ENCODE measurements at places on chromosomes 2 and 18. TPM values are rescaled to one million over a fixed set of nuclear protein-coding genes. Genes with fewer than 3 reads are reported as not detected.

DNA sequence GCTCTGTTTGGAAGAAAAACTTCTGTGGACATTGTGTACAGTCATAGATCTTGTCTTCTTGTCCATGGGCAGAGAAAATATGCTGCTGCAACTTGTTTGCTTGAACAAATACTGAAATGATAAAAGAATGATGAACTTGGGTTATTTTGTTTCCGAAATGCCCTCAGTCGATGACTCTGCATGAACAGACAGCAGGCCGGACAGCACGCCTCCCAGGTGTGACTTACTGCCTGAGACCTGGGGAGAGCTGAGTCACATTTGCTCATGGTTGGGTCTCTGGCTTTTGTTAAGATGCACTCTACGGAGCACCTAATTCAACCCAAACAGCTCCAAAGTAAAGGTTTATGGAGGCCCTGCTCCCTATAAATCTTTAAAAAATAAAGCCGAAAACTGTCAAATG, 262.5 kb downstream of the ZNF521 start:
- no peak for DNase-seq

GRCh38 chr2:62309465-62310091, 113.7 kb downstream of the B3GNT2 start:
- DNase-seq: no peak

DNA sequence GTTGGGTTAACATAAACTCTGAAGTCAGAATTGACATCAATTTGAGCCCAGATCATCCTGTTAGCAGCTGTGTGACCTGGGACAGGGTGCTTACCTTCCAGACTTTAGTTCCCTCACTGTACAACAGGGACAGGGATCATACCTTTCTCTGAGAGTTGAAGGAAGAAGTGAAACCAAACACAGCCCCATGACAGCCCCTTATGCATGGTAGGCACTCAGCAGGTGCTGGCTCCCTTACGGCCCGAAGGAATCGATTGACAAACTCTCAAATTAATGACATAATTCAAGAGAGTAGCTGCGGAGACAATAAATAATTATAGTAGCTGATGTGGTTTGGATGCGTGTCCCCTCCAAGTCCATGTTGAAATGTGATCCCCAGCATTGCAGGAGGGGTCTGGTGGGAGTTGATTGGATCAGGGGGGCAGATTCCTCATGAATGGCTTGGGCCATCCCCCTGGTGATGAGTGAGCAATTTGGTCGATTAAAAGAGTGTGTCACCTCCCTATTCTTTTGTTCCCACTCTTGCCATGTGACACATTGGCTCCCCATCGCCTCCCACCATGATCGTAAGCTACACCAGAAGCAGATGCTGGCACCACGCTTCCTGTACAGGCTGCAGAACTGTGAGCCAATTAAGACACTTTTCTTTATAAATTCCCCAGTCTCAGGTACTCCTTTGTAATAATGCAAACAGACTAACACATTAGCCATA, 72.4 kb downstream of the ODC1 start:
- no peak for DNase-seq

DNA sequence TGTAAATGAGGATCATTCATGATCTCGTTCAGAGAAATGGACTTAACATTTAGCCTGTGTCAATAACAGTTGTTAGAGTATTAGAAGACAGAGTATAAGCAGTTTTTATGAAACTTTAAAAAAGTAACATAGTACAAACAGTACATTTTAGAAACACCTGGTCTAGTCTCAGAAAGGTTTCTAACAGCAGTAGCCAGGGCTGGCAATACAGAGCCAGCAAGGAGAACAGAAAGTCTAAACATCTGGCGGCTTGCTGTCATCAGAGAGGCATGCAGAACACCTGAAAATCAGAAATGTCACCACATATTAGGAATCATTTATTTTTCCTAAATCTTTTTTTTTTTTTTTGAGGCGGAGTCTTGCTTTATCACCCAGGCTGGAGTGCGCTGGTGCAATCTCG, 50.1 kb downstream of the RPL31 start:
- no peak for DNase-seq

Gene NOSTRIN
- polyA plus RNA-seq: not detected

DNA sequence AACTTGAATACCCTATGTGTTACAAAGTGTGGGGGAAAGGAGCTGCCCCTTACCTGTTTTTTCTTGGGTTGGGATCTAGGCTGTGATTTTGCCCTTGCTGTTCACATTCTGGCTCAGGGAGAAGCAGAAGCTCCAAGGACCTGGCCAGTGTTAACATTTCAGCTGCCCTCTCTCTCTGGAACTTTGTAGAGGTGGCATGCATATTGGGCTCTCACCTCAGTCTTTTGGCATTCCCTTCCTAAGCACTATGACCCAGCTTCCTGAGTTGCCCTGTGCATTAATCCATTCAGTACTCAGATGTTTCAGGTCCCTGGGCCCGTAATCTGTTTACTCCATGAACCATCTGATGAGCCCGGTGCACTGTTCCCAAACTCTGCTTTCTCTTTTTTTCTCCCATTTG, 12.1 kb downstream of the LCLAT1 start:
- no peak for DNase-seq

DNA sequence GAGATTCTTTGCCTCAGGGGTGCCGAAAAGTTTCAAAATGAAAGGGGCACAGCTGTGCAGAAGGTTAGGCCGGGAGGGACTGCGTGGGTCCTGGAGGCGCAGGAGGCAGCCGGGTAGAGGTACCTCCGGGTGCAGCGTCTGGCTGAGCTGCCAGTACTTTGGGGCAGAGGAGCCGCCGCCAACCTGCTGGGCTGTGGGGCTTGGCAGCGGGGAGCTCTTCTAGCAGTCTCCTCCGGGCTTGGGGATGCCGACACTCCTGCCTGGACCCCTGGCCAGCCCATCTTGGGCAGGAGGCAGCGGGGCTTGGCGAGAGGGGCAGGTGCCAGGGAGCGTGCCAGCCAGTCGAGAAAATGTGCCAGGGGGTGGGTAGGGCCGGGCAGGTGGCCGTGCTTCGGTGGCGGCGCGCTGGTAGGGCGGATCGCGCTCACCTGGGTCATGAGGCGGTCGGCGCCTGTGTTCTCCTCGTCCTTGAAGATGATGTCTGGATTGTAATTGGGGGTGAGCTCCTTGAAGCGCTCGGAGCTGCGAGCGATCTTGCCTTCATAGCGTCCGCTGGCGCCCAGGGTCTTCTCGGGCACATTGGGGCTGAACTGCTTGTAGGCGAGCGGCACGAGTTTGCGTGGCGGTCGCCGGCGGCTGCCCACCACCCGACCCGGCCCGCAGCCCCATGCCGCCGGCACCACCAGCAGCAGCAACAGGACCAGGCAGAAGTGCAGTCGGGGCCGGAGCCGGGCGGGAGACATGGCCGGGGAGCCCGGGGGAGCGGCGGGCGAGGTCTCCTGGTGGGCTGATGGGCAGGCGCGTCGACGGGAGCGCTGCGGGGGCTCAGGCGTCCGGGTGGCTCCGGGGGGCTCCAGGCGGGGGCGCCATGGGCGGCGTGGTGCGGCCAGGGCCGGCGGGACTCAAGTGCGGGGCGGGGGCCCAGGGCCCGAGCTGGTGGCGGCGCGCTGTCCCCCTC, 717 bp downstream of the IHH start:
- no peak for DNase-seq

GRCh38 chr2:158923180-158923594, 45.3 kb upstream of the TANC1 start:
- DNase-seq: no peak

GRCh38 chr2:182101263-182101662, 115.6 kb downstream of the PPP1R1C start:
- no peak for DNase-seq

DNA sequence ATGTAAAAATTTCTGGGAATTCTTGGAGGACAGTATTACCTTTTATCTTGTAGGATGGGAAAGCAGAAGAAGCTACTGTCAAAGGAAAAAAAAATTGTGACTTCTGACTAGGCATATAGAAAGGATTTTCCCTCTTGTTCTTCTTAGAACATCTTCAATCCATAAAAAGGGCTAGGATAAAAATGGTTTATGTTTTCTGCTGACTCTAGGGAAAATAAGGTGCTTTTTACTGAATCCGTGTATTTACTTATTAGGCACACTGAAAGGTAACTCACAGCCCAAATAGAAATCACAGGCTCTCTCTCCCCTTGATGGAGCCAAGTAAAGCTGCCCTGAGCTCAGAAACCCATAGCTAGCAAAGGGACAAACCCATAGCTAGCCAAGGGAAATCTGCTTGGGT, 74.6 kb downstream of the EPAS1 start:
- no peak for DNase-seq

Gene DYSF
- polyA plus RNA-seq: 3.0 TPM

GRCh38 chr2:204670124-204670523, 124.8 kb downstream of the PARD3B start:
- DNase-seq: no peak

DNA sequence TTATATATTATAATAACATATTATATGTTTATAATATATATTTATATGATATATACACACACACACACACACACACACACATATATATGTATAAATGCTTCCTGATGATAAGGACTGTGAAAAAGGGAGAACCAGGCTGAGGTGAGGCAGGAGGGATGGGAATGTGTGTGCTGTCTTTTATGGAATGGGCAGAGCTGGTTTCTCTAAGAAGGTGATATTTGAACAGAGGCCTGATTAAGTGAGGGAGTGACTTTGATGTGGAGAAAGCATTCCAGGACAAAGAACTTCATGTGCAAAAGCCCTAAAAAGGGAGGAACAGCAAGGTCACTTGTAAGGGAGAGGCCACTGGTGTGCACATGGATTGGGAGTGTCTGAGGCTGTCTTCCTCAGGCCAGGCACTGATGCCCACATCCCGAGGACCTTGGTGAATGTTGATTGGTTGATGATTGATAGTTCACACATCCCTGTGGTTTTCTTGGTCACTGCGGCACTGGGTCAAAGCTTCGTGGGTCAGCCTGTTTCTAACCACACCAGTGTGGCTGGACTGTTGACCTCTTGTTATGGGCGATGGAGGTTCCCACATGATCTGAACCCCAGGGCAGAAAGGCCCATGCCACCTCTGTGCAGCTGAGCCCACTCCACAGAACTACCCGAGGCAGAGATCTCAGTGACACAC, 196.9 kb downstream of the MYCN start:
- no peak for DNase-seq

DNA sequence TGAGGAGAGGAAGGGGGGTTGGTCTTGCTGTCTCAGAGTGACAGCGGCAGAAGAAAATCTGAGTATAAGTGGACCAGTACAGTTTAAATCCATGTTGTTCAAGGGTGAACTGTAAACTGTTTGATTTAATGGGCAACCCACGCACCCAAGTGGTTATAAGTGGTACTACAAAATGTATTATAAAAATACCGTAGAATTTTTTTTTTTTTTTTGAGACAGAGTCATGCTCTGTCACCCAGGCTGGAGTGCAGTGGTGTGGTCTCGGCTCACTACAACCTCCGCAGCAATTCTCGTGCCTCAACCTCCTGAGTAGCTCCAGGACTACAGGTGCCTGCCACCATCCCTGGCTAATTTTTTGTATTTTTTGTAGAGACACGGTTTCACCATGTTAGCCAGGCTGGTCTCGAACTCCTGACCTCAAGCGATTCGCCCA, 2.1 kb upstream of the CHCHD5 start:
- no peak for DNase-seq

Gene CCDC68
- not detected for polyA plus RNA-seq

DNA sequence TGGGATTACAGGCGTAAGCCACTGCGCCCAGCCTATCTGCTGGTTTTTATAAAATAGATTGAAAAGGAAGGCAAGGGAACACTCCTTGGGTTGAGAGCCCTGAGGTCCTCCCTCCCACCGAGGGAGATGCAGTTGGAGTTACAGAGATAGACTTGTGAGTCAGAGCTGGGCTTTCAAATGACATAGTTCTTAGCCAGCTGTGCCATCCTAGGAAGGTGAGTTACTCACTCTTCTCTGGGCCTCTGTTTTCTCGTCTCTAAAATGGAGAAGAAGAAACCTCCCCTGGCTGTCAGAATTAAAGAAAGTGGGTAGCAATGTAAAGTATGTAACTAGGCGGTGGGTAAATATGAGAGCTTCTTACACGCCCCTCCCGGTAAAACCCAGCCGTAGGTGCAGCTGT, 2.4 kb downstream of the LRRFIP1 start:
- DNase-seq: no peak

- no peak for DNase-seq
Observed at GRCh38 chr2:150567771-150568301, 80.4 kb upstream of the RND3 start.

GRCh38 chr18:74493689-74494088, 2.5 kb upstream of the CNDP2 start:
- peak; percentile 63 for DNase-seq

GRCh38 chr2:75288760-75289159, 89.4 kb upstream of the TACR1 start:
- no peak for DNase-seq

Gene RELCH
- 7.6 TPM for polyA plus RNA-seq

Gene CFAP65
- 0.23 TPM for polyA plus RNA-seq

DNA sequence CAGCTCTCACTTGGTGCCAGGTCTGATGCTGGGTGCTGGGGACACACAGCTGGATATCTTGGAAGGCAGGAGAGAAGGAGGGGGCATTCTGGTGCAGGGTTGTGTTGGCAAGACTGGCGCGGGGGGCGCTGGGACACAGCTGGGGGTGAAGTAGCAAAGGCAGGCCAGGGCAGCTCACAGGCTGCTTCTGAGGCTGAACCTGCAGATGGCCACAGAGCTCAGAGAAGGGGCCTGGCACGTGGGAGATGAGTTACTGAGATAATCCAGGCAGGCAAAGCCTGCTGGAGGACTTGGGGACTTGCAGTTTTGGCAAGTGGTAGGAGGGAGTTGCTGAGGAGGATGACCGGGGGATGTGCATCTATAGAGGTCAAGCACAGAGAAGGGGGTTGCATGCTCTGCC, 16.2 kb upstream of the DGKD start:
- DNase-seq: no peak

- no peak for DNase-seq
Observed at GRCh38 chr2:178747767-178748166, 59.5 kb downstream of the TTN start.

DNA sequence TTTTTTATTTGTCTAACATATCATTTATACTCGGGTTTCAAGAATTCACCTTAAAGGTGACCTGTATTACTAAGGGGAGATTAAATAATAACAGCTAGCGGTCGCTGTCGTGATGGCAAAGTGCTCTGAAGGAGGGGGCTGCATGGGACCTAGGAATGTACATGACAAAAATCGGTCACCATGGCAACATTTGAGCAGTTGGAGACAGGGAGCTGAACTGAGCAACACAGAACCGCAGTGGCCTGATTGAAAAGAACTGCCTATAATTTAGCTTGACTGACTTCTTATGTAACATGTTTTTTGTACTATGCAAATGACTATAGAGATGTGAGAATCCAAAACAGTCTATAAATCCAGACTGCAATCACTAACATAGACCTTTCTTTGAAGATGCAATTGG, 34.3 kb upstream of the EPHA4 start:
- no peak for DNase-seq

DNA sequence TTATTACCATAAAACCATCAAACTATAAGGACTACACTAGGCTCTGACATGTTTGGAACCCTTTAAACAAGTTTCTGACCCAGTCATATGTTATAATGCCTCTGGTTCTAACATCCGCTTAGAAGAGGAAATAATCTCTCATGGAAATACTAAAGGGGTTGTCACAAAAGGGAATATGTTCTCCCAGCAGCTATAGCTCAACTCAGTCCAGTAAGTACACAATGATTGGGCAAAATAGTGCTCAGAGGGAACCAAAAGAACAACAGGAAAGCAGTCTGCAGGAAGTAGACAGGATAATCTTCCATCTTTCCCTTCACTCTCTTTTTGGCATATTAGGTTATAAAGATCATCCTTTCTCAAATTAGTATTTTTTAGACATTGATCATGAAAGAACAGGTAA, 4.3 kb downstream of the SRBD1 start:
- no peak for DNase-seq

Gene PER2
- 4.0 TPM for polyA plus RNA-seq

- no peak for DNase-seq
Observed at GRCh38 chr2:207734264-207734635, 22.8 kb downstream of the CCNYL1 start.

Gene NTSR2
- polyA plus RNA-seq: not detected

Gene WDR75
- polyA plus RNA-seq: 9.5 TPM
